Central memory CD8-positive, alpha-beta T cell (primary cell): ENCODE measurements at places on chromosomes 2 and 18.

DNA sequence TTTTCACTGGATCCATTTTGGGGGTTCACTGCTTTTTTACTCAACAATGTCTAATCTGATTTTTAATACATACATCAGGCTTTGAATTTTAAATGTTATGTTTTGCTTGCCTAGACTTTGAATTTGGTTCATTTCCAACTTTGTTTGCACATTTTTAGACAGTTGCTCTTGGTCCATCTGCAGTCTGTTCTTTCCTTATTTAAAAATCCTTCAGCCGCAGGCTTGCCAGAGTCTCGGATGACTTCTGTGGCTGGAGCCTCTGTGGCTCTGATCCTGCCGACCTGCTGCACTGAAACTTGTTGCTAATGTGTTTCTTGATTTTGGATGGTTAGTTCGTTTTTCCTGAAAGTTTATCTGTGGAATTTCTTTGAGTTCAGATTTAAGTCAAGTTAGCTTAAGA, 172.0 kb upstream of the ALKAL2 start:
- DNase-seq, result no peak

DNA sequence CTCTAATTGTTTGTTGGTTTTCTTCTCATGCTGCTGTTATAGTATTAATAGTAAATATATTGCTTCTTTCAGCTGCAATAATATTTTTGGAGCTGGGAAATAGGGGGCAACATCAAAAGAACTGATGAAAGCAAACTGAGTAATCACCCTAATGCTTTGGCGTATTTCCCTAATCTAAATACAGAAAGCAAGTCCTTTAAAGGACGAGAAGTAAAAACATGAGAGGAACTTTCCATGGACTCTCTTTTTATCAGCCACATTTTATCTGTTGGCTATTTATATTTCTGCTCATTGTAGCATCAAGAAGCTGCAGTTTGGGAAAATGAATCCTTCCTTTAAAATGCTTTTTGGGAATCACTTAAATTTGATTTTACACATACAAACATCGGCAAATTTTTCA, 139.9 kb upstream of the SLC8A1 start:
- no peak for DNase-seq

GRCh38 chr2:238102865-238103264, 2.7 kb downstream of the ESPNL start:
- DNase-seq, result no peak

DNA sequence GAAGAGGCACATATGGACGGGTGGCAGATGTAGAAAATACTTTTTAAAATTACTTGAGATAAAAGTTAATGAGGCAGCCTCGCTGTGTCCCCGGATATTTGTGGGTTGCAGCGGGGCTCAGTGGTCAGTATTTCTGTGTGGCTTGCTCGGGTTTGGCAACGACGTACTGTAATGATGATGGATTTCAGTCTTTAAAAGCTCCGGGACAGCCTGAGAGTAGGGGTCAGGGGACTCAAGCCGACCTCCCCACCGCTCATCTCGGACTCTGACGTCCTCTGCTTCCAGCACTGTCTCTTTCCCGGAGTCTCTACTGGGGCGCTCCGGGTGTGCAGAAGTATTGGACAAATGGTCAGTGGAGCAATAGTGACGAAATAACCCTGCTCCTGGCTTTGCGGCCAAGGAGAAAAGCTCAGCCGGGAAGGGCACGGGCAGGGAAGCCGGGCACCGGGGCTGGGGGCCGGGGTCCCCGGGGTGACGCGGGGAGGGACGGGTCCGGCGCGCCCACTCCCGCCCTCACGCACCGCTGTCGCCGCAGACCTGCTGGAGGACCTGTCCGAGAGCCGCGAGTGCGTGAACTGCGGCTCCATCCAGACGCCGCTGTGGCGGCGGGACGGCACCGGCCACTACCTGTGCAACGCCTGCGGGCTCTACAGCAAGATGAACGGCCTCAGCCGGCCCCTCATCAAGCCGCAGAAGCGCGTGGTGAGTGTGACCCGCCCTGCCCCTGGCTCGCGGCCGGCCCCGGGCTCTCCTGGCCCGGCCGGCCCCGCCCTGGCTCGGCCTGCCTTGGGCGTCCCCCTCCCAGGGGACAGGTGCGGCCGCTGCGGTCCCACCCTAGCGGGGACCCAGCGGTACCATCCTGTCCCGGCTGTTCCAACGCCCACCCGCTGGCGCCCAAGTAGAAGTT, 7.3 kb downstream of the GATA6 start:
- no peak for DNase-seq

DNA sequence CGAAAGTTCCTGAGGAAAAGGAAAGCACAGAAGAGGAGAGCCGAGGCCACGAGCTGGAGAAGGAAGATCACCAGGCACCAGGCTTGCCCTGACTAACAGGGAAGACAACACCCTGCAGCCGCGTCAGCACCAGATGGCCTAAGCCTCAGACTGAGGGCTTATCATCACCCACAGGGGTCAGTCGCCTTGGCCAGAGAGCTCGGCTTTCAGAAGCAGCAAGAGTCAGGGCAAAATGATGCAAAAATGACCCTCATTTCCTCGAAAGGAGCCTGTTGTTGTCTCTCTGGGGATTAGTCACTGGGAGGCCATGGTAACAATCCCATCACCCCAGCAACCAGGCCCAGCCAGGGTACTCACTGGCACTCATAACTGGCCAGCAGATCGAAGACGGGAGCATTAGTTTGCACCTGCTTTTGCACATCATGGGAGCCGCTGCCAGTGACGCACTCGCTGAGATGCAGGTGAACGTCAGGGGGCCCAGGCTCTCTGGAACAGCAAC, 42.7 kb upstream of the ZFP36L2 start:
- DNase-seq, result no peak

GRCh38 chr18:42429196-42429595, 474.2 kb downstream of the PIK3C3 start:
- no peak for DNase-seq

DNA sequence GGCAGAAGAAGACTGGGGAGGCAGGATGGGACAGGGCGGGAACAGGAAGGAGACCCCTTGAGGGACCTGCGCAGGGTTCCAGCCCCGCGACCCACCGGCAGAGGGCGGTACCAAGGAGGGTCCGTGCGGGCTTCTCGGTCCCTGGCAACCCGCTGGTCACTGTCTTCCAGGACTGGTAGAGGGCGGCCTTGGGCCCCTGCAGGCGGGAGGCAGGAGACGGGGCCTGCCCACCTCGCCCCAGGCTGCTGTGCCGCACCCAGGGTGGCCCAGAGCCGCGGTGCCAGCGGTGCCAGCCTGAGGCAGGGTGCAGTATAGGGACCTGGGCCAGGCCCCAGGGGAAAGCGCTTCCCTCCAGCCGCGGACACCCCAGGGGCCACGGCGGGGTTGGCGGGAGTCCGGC, 34.5 kb downstream of the NEURL3 start:
- no peak for DNase-seq
